Epithelial cell of alveolus of lung (primary cell): ENCODE measurements at places on chromosomes 12 and 14. TPM values are rescaled to one million over a fixed set of nuclear protein-coding genes. Genes with fewer than 3 reads are reported as not detected.

Gene OAS2
- total RNA-seq = 2.2 TPM in 1 of 2 replicates, not detected in the other

Gene ASCL1
- total RNA-seq = not detected in 2 replicates

Gene KRT71
- not detected in 2 replicates for total RNA-seq

Gene KRT72
- total RNA-seq = not detected in 2 replicates

Gene ADGRD1
- total RNA-seq = 0.40 and 0.78 TPM in 2 replicates

Gene EMP1
- 143 and 190 TPM in 2 replicates for total RNA-seq

Gene DTX1
- 0.39 TPM in 1 of 2 replicates, not detected in the other for total RNA-seq

Gene VRTN
- not detected in 2 replicates for total RNA-seq

Gene SLC16A7
- 31.9 and 46.9 TPM in 2 replicates for total RNA-seq

Gene MYBPC1
- total RNA-seq = not detected in 2 replicates

Gene CLEC6A
- total RNA-seq = not detected in 2 replicates

Gene CCDC175
- total RNA-seq = not detected in 2 replicates

Gene MYRFL
- total RNA-seq = under 0.01 TPM in 1 of 2 replicates, not detected in the other

Gene AKAP3
- total RNA-seq = 0.26 and 5.2 TPM in 2 replicates

Gene FOXN4
- not detected in 2 replicates for total RNA-seq

Gene SPATA7
- 14.1 and 26.3 TPM in 2 replicates for total RNA-seq

Gene NPFF
- 1.7 TPM in 1 of 2 replicates, not detected in the other for total RNA-seq

Gene C12orf60
- 1.3 and 2.1 TPM in 2 replicates for total RNA-seq

Gene RASSF8
- total RNA-seq = 24.6 and 37.9 TPM in 2 replicates

Gene KLRC2
- not detected in 2 replicates for total RNA-seq

Gene PLEKHG7
- 0.13 TPM in 1 of 2 replicates, not detected in the other for total RNA-seq

Gene TAS2R50
- 0.13 and 0.16 TPM in 2 replicates for total RNA-seq

Gene TSPAN9
- total RNA-seq = 27.4 and 57.2 TPM in 2 replicates

Gene HVCN1
- total RNA-seq = 4.4 and 6.4 TPM in 2 replicates

Gene AMDHD1
- 0.08 and 0.13 TPM in 2 replicates for total RNA-seq
